ENCODE measurements at places on chromosomes 2 and 18.
A peak's percentile ranks its signal among the peaks of the same experiment; 100 is the strongest.

GRCh38 chr2:22329211-22330154, 1055.5 kb upstream of the KLHL29 start:
- no peaks in the 10 kb centered on the region for H3K36me3 ChIP-seq
- H3K4me3 ChIP-seq = no peak overlapping the region
- no peaks in the 10 kb centered on the region for H3K4me1 ChIP-seq
- DNase-seq = no peak
- no peaks in the 10 kb centered on the region for H3K27me3 ChIP-seq
- H3K27ac ChIP-seq = no peak overlapping the region

- no peaks in the 10 kb centered on the region for H3K27me3 ChIP-seq
- peaks cover 22% of the 10 kb centered on the region for H3K4me1 ChIP-seq
- H3K4me3 ChIP-seq = no peak overlapping the region
- DNase-seq = no peak
- H3K36me3 ChIP-seq = peaks cover 3% of the 10 kb centered on the region
These were observed 46.9 kb downstream of the BCL2 start for GRCh38 chr18:63272638-63273037.

DNA sequence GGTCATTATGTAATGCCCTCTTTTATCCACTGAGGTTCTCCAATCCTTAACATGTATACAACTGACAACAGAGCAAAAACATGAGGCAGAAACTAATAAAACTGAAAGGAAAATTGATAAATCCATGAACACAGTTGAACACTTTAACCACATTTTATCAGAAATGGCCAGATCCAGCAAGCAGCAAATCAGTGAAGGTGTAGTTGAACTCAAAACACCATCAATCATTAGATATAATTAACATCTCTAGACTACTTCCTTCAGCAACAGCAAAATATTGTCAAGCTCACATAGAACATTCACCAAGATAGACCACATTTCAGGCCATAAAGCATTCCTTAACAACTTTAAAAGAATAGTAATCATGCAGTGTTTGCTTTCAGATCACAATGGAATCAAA, 72.9 kb downstream of the HS6ST1 start:
- no peak overlapping the region for H3K27ac ChIP-seq
- H3K4me1 ChIP-seq = peaks cover 10% of the 10 kb centered on the region
- H3K4me3 ChIP-seq = no peak overlapping the region
- DNase-seq = no peak
- H3K36me3 ChIP-seq = no peaks in the 10 kb centered on the region
- no peaks in the 10 kb centered on the region for H3K27me3 ChIP-seq

- DNase-seq = no peak
- H3K36me3 ChIP-seq = peaks cover 2% of the 10 kb centered on the region
- peaks cover 15% of the 10 kb centered on the region for H3K27me3 ChIP-seq
- no peak overlapping the region for H3K4me3 ChIP-seq
These were observed 245.4 kb downstream of the ATAD2B start for GRCh38 chr2:23681356-23682140.

DNA sequence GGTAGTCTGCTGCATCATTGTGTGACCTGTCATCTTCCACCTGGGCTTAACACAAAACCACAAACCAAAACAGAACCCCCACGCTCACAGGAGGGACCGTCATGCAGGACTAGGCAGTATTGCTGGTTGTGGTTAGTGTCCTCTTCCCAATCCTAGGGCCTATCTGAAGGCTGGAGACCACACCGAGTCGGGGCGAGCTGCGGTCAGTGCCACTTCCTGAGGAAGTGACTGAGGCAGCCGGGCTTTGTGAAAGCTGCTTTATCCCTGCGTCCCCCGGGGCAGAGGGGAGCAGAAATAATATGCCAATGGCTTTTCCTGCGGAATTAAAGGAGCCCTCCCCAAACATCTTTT, 22.9 kb downstream of the ZNF532 start:
- peak overlapping the region; percentile 70 for H3K27ac ChIP-seq
- H3K36me3 ChIP-seq = peaks cover 6% of the 10 kb centered on the region
- peak overlapping the region; percentile 31 for H3K4me3 ChIP-seq
- H3K4me1 ChIP-seq = peaks cover 25% of the 10 kb centered on the region
- DNase-seq = no peak
- no peaks in the 10 kb centered on the region for H3K27me3 ChIP-seq

GRCh38 chr2:170298861-170299429, 121.0 kb downstream of the MYO3B start:
- no peak overlapping the region for H3K4me3 ChIP-seq
- peaks cover 1% of the 10 kb centered on the region for H3K36me3 ChIP-seq
- no peaks in the 10 kb centered on the region for H3K4me1 ChIP-seq
- H3K27me3 ChIP-seq = peaks cover 31% of the 10 kb centered on the region
- DNase-seq = no peak

DNA sequence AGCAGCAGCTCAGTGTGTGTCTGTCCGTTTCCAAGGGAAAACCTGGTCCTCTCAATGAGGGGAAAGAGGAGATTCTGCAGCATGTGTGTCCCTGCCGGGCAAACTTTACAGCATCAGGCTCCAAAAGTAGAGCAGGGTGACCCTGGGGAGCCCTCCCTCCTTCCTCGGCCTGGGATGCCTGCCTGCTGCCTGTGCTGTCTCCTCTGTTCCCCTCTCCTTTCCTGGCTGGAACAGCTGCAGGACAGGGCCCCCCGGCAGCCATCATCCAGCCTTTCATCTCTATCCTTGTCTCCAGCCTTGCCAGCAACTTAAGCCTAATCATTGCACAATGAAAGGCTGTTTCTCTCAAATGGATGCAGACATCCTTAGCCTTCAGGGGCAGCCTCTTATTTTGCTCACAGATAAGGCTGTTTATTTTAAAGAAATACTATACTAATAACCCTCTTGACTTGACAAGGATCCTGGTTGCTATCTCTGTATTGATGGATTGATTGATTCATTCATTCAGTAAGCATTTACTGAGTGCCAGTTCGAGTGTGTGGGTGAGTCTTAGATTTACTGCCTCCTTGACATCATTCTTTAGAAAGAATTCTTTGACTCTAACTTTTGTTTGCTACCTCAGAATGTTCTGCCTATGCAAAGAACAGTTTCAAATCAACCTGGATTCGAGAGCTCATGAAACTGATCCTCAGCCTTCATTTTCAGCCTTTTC, 40.6 kb upstream of the EDAR start:
- peaks cover 10% of the 10 kb centered on the region for H3K36me3 ChIP-seq
- H3K27me3 ChIP-seq = no peaks in the 10 kb centered on the region
- H3K27ac ChIP-seq = no peak overlapping the region

DNA sequence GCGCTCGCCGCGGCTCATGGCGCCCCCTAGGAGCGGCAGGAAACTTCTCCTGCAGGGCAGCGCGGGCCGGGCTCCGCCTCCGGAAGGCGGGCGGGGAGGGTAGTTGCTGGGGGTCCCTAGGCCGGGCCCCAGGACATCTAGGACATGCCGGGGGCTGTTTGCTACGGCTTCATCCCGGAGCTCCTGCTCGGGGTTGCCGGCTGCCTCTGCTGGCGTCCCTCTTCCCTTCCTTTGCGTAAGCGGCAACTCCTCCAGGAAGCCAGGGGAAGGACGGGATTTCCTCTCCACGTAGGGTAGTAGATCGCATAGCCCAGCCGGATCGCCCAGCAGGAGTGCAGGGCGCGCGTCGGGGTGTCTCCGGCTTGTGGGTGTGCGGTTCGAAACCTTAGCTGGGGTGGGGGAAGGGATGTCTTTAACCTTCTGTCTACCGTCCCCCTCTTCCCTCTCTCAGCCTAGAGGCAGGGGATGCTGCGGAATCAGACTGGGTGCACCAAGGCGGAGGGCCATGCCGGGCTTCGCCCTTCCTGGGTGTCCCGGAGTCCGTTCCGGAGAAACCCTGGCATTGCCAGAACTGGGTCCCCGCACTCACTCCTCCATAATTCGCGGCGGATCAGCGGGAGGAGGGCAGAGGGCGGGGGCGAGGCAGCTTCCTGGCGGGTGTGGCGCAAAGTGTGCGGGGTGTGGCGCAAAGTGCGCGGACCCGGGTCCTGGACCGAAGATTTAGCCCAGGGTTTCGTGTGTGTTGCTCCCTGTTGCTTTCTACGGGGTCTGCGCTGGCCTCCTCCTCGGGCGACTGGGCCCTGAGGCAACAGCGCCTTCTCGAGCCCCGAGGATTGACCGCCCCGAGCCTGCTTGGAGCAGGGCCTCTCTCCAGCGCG, 12.2 kb upstream of the SKOR2 start:
- no peaks in the 10 kb centered on the region for H3K4me1 ChIP-seq
- no peak for DNase-seq
- no peaks in the 10 kb centered on the region for H3K36me3 ChIP-seq

DNA sequence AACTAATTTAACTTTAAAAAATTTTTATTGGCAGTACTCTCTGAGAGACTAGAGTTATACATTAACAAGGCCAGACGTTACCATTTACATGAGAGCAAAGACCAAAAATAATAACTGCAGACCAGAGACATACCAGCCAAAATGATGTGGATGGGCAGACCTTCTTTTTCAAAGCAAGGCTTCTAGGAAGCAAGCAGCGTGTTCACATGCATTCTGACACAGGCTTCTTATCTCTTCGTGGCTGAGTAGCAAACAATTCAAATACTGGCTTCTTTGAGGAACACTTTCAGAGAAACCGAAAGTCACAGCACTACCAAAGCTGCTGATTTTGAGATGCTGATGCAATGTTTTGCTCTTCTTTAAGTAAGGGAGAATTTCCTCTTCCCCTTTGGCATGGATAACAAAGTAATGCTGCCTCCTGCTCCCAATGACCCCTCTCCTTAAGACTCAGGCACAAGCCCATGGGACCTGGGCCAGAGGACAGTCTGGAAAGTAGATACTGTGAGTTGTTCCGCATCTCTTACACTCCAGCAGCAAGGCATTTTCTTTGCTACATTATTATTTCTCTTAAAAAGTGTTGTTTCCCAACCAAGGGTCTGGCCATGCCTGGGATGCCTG, 181.9 kb downstream of the MREG start:
- no peaks in the 10 kb centered on the region for H3K4me1 ChIP-seq
- H3K27me3 ChIP-seq = peaks cover 9% of the 10 kb centered on the region

DNA sequence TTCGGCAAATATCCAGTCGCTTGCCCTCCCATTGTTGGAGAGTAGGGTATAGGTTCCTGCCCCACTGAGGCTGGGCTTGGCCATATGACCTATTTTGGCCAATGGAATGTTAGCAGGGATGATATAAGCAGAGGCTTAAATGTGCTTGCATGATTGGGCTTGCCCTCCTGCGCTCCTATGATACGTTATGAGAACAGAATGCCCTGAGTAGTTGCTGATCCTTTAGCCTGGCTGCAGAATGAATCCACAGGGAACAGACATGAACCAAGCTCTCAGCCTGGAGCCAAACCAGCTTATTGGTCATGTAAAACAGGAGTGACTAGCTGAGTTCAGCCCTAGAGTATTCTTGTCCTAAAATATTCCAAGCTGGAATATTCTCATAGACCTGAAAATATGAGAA, 34.8 kb upstream of the IMP4 start:
- DNase-seq = no peak
- H3K36me3 ChIP-seq = peaks cover 2% of the 10 kb centered on the region
- no peaks in the 10 kb centered on the region for H3K4me1 ChIP-seq
- no peak overlapping the region for H3K4me3 ChIP-seq
- H3K27ac ChIP-seq = no peak overlapping the region
- peaks cover 7% of the 10 kb centered on the region for H3K27me3 ChIP-seq

- no peaks in the 10 kb centered on the region for H3K36me3 ChIP-seq
- no peak overlapping the region for H3K4me3 ChIP-seq
- H3K27ac ChIP-seq = no peak overlapping the region
These were observed 54.0 kb downstream of the EMILIN2 start for GRCh38 chr18:2900684-2901422.

DNA sequence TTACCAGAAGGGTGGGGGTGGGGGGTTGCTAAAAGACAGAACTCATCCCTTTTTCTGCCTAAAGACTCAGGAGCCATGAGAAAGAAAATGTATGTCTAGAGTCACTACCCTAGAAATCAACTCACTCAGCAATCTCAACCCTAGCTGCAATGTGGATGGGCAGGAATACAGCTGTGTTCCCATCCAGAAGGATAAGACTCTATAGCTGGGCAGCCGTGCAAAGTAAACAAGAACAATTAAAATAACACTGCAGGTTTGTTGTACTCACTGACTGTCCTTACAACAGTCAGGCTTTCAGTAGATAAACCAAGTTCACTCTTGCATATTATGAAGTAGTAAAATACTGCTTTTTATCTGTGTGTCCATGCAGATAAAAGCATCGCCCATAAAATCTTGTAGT, 74.0 kb downstream of the ESCO1 start:
- peaks cover 9% of the 10 kb centered on the region for H3K4me1 ChIP-seq
- H3K4me3 ChIP-seq = no peak overlapping the region
- peaks cover 39% of the 10 kb centered on the region for H3K36me3 ChIP-seq
- H3K27me3 ChIP-seq = no peaks in the 10 kb centered on the region
- H3K27ac ChIP-seq = no peak overlapping the region

- H3K4me1 ChIP-seq = no peaks in the 10 kb centered on the region
- peaks cover 9% of the 10 kb centered on the region for H3K27me3 ChIP-seq
- H3K36me3 ChIP-seq = peaks cover 2% of the 10 kb centered on the region
- H3K27ac ChIP-seq = no peak overlapping the region
- no peak overlapping the region for H3K4me3 ChIP-seq
These were observed 62.8 kb downstream of the EHD3 start for GRCh38 chr2:31296641-31297287.

GRCh38 chr2:47531378-47532042, 128.6 kb downstream of the MSH2 start:
- H3K4me1 ChIP-seq = no peaks in the 10 kb centered on the region
- peaks cover 1% of the 10 kb centered on the region for H3K36me3 ChIP-seq
- H3K4me3 ChIP-seq = no peak overlapping the region
- H3K27me3 ChIP-seq = peaks cover 10% of the 10 kb centered on the region

- no peak for DNase-seq
- H3K4me1 ChIP-seq = peaks cover 55% of the 10 kb centered on the region
- peak overlapping the region; percentile 49 for H3K4me3 ChIP-seq
These were observed 115.5 kb downstream of the HDAC4 start for GRCh38 chr2:239285071-239285931.

GRCh38 chr18:41624460-41624859, 330.6 kb upstream of the PIK3C3 start:
- H3K27ac ChIP-seq = no peak overlapping the region
- H3K27me3 ChIP-seq = no peaks in the 10 kb centered on the region
- no peaks in the 10 kb centered on the region for H3K36me3 ChIP-seq

DNA sequence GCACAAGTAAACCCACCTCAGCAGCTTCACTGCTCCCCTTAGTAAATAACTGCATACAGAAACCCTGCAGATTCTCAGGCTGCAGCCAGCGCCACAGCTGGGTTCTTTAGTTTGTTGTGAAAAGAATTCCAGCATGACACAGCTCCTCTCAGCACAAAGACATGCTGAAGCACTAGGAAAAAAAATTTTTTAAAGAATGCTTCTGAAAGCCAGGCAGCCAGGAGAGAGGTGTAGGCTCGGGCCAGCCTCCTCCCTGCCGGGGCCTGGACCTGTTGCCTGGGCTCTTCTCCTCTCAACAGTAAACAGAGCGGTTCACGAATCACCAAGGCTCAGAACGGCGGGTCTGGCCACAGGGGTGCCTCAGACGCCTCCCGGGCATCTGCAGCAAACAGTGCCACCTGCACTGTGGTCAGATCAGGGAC, 95.7 kb upstream of the POU3F3 start:
- no peaks in the 10 kb centered on the region for H3K4me1 ChIP-seq
- DNase-seq = no peak
- H3K4me3 ChIP-seq = no peak overlapping the region
- no peak overlapping the region for H3K27ac ChIP-seq
- H3K27me3 ChIP-seq = peaks cover 10% of the 10 kb centered on the region

GRCh38 chr2:127371037-127371436, 16.7 kb downstream of the MAP3K2 start:
- DNase-seq = no peak
- no peaks in the 10 kb centered on the region for H3K27me3 ChIP-seq
- peaks cover 70% of the 10 kb centered on the region for H3K4me1 ChIP-seq
- no peak overlapping the region for H3K4me3 ChIP-seq
- H3K27ac ChIP-seq = no peak overlapping the region

- peak overlapping the region; percentile 86 for H3K4me3 ChIP-seq
- DNase-seq = no peak
- peaks cover 35% of the 10 kb centered on the region for H3K4me1 ChIP-seq
- H3K36me3 ChIP-seq = peaks cover 22% of the 10 kb centered on the region
- H3K27ac ChIP-seq = peak overlapping the region; percentile 96
These were observed 914 bp upstream of the IWS1 start for GRCh38 chr2:127527001-127527804.
